Fibroblast of mammary gland (primary cell): ENCODE measurements at places on chromosomes 7 and 10.
A peak's percentile ranks its signal among the peaks of the same experiment; 100 is the strongest.

DNA sequence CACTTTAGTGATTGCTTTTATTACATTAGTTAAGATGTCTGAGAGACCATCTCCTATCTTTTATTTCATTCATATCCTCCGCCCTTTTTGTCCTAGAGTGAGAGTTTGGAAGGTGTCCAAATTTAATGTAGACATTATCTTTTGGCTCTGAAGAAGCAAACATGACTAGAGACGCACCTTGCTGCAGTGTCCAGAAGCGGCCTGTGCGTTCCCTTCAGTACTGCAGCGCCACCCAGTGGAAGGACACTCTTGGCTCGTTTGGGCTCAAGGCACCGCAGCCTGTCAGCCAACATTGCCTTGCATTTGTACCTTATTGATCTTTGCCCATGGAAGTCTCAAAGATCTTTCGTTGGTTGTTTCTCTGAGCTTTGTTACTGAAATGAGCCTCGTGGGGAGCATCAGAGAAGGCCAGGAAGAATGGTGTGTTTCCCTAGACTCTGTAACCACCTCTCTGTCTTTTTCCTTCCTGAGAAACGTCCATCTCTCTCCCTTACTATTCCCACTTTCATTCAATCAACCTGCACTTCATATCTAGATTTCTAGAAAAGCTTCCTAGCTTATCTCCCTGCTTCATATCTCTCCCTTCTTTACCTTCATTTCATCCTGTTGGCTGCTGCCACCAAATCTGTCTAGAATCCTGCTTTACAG lies 10.4 kb upstream of the CLCN1 start:
- DNase-seq = peak; percentile 57

GRCh38 chr7:83782628-83783027 lies 133.7 kb upstream of the SEMA3E start:
- DNase-seq = peak; percentile 42

DNA sequence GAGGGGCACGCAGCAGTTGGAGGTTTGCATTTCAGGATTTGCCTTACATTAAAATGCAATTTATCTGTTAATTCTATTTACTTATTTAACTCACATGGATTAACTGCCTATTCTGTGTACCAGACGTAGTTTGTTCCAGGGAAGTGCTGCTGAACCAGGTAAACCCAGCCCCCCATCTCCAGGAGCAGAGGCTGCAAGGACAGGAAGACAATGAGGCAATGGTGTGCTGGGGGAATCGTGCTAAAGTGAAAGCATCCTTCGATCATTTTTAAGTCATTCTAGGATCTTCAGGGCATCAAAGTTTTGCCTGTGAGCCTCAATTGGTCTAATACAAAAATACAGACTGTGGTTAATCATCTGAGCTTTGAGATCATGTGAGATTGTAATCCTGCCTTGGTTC lies 166.4 kb downstream of the DNAJB6 start:
- no peak for DNase-seq

DNA sequence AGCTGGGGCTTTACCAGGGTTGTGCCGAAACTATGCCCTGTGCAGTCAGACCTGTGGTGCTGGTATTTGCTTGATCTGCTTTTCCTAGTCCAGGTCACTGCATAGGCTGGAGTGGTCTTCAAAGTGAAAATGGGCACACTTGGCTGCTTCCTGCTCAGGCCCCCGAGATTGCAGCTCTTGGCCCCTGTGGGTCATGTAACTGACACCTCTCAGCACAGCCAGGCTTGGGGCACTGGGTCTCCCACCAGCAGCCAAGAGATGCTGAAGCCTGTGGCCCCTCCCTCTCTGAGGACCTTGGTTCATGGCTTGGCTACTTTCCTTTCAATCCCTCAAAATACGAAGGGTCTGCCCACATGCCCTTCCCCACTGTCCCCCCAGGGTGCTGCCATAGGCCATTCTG lies 33.7 kb downstream of the PDIA4 start:
- DNase-seq = no peak

- DNase-seq = no peak
Measured at GRCh38 chr10:85067955-85068354, 739.6 kb downstream of the CCSER2 start.
